Ureter (tissue), 1 donor: ENCODE measurements at places on chromosomes 1 and 21. TPM values are rescaled to one million over a fixed set of nuclear protein-coding genes. Genes with fewer than 3 reads are reported as not detected.

- DNase-seq, result no peak
Observed at GRCh38 chr1:28759257-28759656, 22.5 kb downstream of the YTHDF2 start.

DNA sequence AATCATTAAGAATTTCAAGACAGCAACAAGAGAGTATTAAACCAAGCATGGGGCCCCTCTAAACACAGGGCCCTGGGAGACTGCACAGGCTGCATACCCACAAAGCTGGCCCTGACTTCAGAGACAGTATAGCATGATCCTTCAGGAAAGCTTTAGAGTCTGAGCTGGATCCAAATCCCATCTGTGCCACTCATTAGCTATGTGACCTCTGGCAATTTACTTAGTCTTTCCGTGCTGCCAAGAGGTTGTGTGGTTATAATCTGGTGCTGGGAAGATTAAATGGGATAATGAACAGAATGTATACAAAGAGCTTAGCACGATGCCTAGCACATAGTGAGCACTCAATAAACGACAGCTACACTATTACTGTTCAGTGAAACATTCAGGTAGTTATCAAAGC, 4.0 kb downstream of the PHC2 start:
- no peak for DNase-seq

DNA sequence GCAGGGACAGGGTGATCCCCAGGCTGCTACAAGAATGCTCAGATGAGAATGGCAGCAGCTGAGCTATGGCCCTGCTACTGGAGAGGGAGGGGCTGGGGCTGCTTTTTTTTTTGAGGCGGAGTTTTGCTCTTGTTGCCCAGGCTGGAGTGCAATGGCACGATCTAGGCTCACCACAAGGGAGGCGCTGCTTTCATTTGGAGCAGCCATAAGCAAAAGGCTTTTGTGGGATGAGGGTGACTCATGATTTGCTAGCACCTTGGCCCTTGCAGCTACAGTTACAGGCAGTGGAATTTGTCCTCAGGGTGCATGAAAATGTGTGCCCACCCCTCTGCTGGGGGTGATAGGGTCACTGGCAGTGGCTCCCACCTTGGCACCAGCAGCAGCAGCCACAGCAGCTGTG, 32.4 kb upstream of the CYP4A22 start:
- DNase-seq, result no peak

Gene KIF21B
- 10.7 TPM for total RNA-seq

DNA sequence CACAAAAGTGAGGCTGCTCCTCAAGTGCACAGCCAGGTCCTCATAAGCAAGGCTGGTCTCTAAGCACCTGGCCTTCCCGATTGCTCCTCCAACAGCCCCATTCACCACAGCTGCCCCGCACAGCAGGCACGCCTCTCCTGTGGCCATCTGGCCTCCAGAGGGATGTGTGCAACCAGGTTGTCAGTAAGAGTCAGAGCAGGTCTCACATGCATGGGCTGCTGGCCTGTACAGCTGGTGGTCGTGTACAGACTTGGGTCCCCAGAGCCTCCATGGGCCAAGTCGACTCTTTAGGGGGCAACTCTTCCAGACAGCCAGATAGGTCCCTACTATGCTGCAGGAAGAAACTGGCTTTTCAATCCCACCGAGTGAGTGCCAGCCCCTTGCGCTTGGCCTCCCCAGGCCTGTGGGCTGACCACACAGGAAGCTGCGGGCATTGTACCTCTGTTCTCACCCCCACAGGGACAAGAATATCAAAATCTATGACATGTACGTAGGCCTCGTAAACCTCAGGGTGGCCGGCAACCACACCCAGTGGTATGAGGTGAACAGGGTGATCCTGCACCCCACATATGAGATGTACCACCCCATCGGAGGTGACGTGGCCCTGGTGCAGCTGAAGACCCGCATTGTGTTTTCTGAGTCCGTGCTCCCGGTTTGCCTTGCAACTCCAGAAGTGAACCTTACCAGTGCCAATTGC, 1.4 kb downstream of the PRSS38 start:
- no peak for DNase-seq

Gene NUDT4B
- total RNA-seq, result not detected

Gene SLC2A5
- 1.1 TPM for total RNA-seq

- no peak for DNase-seq
Observed at GRCh38 chr1:234144901-234145300, 228.4 kb upstream of the COA6 start.

DNA sequence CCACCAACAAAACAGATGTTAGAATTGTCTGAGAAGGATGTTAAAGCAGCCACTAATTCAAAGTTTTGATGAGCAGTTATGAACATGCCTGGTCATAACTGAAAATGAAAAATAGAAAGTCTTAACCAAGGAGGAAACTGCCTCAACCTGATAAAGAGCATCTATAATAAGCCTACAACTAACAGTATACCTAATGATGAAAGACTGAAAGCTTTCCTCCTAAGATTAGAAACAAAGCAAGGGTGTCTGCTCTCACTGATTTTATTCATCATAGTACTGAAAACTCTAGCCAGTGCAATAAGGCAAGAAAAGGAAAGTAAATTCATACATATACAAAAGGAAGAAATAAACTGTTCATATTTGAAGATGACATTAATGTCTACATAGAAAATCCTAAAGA, 82.0 kb downstream of the KCNK1 start:
- DNase-seq, result no peak

- DNase-seq, result no peak
Observed at GRCh38 chr1:226642421-226642820, 93.9 kb downstream of the STUM start.

Gene FMO3
- 0.65 TPM for total RNA-seq
